ENCODE measurements at places on chromosomes 1 and 21.
A peak's percentile ranks its signal among the peaks of the same experiment; 100 is the strongest.

GRCh38 chr1:178344513-178345091, 152.2 kb downstream of the CLEC20A start:
- DNase-seq, result peak; percentile 14

DNA sequence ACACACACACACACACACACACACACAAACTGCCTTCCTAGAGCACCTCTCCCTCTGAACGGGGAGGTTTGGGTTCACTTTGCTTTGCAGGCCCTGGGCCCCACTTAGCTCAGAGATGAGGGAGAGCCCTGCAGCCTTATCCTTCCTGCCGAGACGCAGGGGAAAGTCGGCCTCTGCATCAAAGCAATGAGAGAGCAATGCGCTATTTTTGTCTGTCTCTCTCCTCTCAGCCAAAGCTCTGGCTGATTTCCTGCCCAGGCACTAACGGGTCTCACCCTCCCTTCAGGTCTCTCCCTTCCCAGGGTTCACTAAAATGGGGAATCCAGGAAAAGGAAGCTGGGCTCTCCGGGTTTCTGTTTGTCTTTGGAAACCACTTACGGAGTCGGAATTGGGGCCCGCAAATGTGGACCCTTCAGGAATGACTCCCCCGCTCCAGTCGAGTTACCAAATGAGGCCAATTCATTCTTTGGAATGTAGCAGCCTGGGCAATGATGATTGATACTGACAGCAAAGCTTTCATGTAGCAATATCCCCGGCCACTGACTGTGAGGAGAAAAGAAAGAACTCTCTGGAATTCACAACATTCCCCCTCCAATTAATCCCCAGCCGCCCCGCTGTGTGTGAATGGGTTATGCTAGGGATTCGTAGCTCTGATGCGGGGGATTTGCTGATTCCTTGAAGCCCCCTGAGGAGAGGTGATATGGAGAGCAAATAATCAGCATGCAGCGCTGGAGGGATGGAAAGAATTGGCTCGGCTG, 61.5 kb upstream of the WLS start:
- no peak for DNase-seq

GRCh38 chr1:87766737-87767136, 438.1 kb downstream of the LMO4 start:
- DNase-seq, result no peak

GRCh38 chr1:55329091-55329490, 113.9 kb upstream of the USP24 start:
- DNase-seq, result no peak

DNA sequence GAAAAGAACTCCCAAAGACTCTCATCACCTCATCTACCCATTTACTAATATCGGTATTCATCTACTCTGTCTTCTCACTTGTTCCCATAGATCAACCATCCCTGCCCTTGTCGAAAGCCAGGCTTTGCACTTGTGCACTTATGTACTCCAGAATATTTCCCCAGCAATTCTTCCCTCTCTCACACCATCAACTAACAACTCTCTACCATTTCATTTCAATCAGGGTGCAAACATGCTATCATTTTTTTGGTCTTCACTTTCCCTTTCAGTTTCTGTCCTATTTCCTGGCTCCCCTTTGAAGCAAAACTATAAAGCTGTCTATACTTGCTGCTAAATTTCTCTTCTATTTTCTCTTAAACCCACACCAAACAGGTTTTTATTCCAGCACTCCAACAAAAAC, 6.7 kb downstream of the C1orf105 start:
- no peak for DNase-seq

DNA sequence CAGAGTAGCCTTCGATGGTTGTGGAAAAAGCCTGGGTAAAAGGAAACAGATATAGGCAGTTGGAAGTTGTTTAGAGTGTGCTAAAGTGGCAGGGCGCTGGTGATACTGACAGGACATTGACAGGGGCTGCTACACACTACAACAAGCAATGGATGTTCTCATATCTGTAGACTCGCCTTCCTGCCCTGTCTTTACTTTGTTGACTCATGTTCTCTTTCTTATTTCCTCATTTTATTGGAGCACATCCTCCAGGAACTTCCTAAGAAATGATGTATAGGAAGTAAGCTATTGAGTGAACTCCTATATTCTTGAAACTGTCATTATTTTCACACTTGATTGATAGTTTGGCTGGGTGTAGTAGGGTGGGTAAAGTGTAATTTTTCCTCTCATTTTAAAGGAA, 51.0 kb downstream of the C4BPA start:
- no peak for DNase-seq

DNA sequence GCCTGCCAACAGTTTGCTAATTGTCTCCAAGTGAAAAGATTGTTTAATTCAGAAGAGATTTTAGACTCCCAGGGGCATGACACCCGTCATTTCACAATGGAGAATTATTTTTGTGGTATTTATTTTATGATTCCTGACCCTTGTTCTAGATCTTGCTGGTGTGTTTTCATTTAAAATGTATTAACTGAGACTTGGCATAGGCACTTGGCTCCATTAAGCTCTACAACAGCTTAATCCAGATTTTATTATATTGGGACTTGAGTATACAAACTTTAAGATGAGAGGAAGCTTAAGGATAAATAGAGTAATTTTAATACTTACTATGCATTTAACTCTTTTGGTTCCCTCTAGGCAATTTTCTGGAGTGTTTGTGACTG, 101.3 kb upstream of the KCNE2 start:
- no peak for DNase-seq

DNA sequence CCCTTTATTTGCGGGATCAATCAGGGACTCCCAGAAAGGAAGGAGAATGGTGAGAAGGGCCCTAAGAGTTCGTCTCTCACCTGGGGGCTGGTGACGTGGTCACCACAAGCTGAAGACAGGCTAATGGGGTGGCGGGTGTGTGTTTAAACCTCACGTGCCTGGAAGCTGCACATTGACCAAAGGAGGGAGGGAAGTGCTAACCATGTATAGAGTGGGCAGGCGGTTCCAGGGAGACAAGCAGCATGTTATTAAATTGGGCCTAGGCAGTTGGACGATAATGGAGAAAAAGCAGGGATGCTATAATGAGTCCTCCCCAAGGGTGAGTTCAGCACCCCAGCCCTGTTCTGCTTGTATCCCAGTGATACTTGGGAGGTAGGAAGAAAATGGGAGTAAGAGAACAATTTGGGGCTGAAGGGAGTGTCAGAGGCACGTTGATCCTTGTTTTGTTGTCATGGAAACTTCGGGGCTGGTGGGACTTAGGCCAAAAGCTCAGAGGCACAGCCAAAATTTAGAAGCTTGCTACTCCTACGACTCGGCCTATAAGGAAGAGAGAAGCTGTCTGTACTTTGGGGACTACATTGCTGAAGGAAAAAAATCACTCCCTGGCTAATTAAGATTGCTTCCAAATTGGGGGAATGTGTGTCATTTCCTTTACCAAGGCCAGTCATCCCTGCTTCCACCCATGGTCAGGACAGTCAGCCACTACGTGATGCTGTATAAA, 33.2 kb upstream of the EPHA8 start:
- DNase-seq, result no peak

GRCh38 chr1:2783069-2783434, 18.4 kb downstream of the TTC34 start:
- DNase-seq, result no peak

DNA sequence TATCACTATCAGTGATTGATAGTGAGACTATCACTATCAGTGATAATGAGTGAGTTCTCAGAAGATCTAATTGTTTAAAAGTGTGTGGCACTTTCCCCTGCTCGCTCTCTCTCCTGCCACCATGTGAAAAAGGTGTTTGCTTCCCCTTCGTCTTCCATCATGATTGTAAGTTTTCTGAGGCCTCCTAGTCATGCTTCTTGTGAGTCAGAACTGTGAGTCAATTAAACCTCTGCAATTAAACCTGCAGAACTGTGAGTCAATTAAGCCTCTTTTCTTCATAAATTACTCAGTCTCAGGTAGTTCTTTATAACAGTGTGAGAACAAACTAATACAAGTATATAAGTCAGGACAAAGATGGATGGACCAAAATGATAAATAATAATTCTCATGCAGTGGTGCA, 7.0 kb upstream of the IL23R start:
- DNase-seq, result no peak

- no peak for DNase-seq
These were observed 99.6 kb upstream of the ZC3H11B start for GRCh38 chr1:219712506-219712905.

GRCh38 chr1:7267493-7267892, 482.2 kb downstream of the CAMTA1 start:
- no peak for DNase-seq

- peak; percentile 14 for DNase-seq
These were observed 123.9 kb upstream of the VAMP3 start for GRCh38 chr1:7646981-7647901.

- DNase-seq, result no peak
These were observed 23.1 kb downstream of the VASH2 start for GRCh38 chr1:212973426-212973825.

GRCh38 chr1:31497601-31498000, 78.7 kb upstream of the TINAGL1 start:
- DNase-seq, result no peak

DNA sequence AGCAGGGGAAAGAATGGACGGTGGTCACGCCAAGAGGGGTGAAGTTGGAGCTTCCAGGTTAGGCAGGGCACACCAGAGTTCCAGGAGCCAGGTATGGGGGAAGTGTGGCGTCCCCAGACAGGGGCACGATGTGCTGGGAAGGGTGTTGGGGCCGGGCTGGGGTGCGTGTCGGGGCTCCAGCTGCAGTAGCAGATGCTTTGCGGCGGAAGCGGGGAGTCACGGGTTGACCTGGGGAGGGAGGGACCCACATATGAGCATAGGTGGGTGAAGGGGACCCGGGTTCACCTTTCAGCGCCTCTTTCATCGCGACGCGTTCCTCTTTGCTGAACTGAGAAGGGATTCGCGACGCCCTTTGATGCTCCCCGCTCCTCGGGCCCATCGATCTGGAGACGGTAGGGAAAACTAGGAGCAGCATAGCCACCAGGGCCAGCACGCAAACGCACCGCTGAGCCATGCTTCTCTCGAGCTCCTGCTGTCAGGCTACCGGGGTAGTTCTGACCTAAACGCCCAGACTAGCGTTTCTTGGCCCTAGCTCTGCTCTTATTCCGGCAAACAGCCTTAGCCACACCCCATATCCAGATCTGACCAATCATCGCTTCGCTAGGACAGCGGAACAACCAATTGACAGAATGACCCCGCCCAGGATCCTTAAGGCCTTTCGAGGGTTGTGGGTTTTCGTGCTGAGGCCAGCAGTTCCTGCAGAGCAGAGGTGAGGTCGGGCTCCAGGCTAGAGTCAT, at the start of gene PM20D1:
Gene PM20D1 (minus strand): TSS at position 514 of the 737 bp plus-strand sequence. CDS start 60 bp downstream, at position 454.
- DNase-seq, result no peak

DNA sequence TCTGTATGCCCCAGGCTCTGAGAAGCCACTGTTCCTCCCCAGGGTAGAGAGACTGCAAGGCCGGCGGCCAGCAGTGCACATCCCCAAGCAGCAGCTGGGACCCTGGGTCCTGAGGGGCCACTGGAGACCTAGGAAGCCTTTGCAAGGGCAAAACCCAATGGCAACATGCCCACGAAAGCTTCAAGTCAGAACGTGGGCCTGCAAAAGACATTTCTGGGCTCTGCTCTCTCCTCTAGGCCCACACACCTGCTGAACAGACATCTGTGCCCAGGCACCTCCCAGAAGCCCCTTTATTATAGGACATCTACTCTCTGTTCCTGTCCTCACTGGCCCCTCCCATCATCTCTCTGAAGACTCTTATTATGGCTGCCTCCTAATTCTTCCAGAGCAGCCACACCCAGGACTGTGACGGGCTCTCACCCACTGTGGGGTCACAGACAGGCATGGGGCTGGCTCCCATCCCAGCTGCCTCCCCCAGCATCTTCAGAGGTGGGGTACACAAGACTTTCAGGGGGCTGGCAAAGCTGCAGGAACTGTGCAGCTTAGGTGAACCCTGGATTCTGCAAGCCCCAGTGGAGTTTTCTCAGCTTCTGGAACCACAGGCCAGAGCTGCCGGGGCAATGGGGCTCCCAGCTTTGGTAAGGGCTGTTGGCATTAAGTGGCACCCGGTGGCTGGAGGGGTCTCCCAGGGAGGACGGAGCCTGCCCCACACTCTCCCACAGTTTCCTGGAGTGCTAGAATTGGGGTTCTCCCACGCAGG, 12.6 kb downstream of the TRIM11 start:
- no peak for DNase-seq

DNA sequence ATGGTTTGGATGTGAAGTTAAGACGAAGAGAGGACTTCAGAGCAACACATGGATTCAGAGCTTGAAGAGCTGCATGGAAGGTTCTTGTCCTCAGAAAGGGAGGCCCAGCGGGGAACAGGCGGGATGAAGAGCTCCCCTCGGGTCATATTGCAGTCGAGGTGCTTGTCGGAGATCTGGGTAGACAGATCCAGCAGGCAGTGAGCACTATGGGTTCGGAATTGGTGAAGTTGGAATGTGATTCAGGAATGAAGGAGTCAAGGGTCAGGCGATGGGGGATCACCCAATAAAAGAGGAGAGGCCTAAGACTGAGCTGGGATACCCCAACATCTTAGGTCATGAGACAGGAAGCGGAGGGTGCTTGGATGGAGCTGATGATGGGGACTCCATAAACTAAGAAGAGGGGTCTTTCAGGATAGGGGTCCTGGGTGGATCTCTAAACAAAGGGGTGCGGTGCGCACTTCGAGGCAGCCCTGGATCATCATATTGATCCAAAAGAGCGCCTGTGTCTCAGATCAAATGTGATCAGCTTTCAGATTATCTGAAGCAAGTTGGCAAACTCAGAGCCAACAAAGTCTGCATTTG, 176.3 kb upstream of the VAMP3 start:
- no peak for DNase-seq

DNA sequence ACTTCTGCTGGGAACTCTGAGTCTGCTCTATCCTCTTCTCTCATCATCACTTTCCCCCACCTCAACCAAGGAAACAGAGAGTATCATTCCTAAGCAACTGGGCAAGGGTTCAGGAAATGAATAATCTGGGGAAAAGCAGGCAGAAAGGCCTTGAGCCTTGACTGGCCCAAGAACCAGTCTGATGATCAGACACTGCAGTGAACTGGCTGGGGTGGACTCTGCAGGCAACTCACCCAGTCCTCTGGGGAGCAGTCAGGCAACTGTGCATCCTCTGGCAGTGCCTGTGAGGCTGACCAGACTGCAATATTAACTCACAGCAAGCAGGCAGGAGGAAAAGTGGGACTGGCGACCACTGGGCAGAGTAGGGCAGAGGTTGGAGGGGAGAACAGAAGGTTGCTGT, 991 bp downstream of the ANKRD35 start:
- DNase-seq, result no peak

- peak; percentile 24 for DNase-seq
These were observed 511.0 kb downstream of the OMA1 start for GRCh38 chr1:58035523-58035922.

GRCh38 chr1:53336146-53336545, 8.3 kb upstream of the LRP8 start:
- no peak for DNase-seq

GRCh38 chr1:3596663-3597598, 14.4 kb downstream of the MEGF6 start:
- no peak for DNase-seq

DNA sequence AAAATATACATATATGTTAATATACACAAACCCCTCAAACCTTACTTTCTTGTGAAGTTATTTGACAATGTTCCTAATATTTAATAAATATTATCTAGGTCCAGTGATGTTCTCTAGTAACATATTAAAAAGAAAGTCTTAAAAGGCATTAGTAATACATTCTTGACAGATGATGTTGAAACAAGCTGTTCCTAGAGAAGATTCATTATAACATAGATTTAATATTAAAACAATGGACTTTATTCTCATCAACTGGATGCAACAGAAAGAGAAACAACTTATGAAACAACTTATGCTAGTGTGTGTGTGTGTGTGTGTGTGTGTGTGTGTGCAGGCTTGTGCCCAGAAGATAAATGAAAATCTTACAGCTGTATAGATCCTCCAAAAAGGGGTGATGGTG, 68.5 kb upstream of the PLXNA2 start:
- DNase-seq, result no peak

- no peak for DNase-seq
These were observed 9.7 kb upstream of the AADACL4 start for GRCh38 chr1:12634156-12634555.
